ENCODE measurements at places on chromosomes 1 and 21.

DNA sequence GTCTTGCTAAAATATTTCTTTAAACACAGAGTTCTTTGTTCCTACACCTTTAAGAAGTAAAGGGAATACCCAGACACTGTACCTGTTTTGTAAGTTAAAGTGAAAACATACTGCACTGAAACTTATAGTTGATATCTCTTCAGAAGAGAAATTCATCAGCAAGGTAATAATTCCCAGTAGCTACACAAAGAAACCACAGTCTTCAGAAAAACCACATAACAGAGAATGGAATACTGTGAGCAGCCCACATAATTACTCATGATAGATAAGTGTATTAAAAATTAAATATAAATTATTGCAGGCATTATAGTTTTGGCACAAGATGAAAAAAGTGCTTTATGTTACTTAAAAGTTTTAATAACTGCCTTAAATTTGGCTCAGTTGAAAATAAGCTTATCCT lies 276.6 kb downstream of the SETD4 start:
- peak; percentile 60 for DNase-seq

- DNase-seq = no peak
These were observed 192.4 kb downstream of the TGFBR3 start for GRCh38 chr1:91693557-91693956.

DNA sequence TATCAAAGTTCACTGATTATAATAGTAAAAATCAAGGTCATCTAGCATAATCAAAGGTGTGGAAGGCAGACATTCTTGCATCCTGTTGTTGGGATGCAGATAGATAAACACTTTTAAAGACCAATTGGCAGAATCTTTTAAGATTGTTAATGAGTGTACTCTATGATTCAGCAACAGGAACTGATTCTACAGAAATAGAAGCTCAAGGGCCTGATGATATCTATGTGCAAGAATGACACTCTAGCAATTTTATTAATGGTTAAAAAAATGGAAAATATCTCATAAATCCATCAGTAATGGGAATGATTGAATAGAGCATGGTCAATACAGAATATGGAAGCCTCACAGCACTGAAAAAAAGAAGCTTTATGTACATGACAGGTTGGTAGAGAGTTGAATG lies 2.2 kb upstream of the ATP1A4 start:
- no peak for DNase-seq

- peak; percentile 92 for DNase-seq
These were observed 62.1 kb upstream of the S1PR1 start for GRCh38 chr1:101174722-101175121.

- no peak for DNase-seq
These were observed 21.1 kb downstream of the MAP10 start for GRCh38 chr1:232826318-232826717.

DNA sequence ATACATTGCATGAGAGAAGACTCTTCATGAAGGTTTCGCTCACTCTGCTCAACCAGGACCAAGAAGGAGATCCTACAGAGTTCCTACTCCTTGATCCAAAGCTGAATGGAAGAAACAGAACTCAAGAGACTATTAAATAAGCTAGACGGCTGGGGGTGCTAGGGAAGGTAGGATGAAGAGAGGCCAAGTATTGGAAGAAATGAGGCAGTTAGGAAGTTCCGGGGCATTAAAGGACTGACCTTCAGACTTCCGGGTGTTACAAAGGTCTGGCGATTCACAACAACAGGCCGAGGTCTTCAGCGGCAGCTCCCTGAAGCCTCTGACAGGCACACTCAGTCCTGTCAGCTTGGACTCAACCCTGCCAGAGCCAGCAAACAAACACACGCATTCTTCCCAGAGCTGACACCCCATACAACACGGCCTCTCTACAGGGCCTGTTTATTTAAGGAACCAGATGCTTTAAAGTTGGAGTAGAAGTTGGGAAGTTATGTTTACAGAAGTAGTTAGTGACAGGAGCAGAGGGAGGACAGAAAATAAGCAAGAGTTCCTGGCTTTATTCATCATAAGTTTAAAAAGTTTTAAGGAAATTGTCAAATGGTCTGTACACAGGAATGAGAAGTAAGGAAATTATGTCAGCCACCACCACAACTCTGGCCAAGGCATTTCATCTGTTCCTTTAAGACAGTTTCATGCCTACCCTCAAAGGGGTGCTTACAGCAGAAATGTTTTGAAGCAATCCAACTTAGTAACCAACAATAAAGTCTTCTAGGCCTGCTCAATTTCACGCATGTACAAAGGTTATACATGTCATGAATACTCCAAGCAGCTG lies 4.7 kb downstream of the SORT1 start:
- DNase-seq = peak; percentile 77

GRCh38 chr1:36160949-36161485 lies 5.1 kb downstream of the MAP7D1 start:
- peak; percentile 56 for DNase-seq

DNA sequence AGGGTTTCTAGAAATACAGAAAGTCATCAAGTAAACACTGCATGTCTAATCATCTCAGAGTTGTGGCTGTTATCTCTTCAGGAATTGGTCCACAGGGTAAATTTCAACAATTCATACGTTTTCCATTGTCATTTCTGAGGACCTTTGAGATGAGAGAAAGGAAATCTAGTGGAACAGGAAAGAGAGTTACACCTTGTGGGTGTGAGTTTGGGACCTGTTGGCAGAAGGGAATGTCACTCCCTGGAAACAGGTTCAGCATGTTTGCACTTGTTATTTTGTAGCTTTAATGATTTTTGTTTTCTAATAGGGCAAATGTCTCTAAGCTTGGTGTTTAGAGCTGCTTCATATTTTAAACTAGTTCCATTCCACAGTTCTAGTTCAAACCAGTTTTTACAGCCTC lies 5.6 kb downstream of the TMEM167B start:
- DNase-seq = no peak

DNA sequence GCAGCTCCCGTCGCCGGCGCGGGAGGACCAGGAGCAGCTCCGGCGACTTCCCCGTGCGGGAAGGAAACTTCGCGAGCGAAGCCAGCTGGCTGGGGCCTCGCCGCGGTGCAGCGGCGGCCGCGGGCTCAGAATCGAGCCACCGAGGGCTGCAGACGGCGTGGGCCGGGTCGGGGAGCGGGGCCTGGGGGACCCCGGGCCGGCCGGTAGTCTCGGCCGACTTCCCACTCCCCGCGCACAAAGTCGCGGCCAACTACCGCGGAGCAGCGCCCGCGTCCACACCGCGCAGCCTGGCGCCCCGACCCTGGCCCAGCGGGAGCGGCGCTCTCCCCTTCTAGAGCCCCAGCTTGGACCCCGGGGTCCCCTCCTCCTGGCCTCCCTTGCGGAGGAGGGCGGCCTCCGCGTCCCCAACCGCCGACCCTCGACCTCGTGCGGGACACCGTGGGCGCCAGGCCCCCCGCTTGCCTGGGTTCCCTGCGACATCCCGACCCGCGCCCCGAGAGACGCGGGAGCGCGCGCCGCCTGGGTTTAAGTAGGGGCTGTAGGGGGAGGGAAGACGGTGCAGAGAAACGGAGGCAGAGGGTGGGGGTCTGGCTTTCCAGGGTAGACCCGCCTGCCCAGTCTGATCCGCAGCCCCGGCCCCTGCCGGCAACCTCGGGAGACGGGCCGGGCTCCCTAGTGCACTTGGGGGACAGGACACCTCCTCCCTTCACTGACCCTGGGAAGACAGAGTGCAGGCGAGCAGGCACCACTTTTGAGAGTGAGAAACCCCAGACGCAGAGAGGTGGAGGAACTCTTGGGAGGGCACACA lies 4.7 kb downstream of the PRDM16 start:
- DNase-seq = no peak

DNA sequence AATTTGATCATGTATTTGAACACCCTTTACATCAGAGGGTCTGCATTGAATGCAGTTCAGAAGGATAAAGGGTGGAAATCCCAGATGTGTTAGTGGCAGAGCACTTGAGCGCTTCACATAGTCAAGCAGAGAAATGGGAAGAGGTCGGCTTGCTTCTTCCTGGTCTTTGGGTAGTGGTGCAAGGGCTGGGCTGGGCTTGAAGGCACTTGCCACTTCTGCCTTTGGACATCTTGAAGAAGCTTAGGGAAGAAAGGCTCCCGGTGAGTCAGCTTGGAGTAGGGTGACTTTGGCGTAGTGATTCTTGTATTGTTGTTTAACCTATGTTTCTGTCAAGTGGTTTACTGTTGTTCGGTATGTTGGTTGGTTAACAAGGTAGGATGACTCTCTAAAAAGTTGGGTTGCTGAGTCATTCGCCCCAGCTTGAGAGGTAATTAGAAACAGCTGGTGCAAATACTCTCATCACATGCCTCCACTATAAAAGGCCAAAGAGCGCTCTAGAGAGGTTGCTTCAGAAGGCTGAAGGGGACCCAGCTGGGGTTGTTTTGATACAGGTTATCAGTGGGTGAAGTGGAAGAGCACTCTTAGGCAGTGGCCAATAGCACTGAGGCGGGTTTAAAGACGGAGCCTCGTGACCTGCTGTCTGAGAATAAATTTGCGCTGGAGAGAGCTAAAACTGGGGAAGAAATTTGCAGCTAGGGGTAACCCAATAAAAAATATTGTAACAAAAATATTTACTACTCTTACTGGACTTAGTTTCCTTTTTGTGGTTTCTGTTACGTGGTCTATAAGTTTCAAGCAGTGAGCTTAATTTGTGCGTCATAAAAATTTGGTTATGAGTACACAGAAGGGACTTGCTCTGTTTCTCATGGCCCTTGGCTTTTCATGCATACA lies 1.4 kb downstream of the BACH1 start:
- peak; percentile 76 for DNase-seq

DNA sequence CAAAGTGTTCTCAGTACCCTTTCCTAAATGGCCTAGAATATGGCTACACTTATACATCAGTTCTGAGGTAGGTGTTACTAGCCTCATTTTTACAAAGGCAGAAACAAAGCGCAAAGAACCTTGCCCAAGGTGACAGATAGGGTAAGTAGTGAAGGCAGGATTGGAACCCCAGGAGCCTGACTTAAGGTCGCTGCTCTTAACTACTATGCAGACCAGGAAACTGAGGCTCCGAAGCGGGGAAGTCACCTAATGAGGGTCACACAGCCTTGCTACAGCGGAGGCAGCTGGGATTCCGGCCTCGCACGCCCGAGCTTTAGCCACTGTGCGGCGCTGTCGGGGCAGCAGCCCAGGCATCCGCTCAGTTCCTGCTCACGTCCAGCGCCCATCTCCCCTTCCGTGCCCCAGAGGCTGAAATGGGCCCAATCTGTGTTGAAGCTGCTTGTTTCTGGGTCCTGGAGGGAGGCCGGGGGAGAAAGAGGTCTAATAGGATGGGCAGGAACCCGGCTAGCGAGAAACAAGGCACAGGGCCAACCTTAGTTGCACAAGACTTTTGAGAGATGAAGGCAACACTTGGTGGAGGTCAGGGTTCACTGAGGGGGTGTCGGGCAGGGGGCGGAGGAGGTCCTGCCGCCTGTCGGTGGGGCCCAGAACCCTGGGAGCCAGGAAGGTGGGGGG lies 1.4 kb upstream of the FOXD2 start:
- DNase-seq = peak; percentile 24

GRCh38 chr1:11880181-11880575 lies 21.4 kb upstream of the NPPB start:
- DNase-seq = no peak

DNA sequence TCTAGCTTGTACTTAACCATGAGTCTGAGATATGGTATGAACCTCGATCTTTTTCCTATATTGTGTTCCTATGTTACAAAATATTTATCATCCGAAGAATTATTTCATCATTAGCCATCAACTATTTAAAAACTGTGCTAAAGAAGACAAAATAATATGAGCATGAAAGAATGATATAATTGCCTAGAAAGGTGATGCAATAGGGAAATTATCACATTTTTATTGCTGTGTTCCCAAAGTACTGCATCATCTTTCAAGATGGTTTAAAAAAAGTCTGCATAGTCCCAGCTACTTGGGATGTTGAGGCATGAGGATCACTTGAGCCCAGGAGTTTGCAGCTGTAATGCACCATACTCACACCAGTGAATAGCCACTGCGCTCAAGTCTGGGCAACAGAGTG lies 126.7 kb downstream of the APP start:
- peak; percentile 33 for DNase-seq

- peak; percentile 35 for DNase-seq
These were observed 51.9 kb upstream of the SYNC start for GRCh38 chr1:32754317-32755097.

DNA sequence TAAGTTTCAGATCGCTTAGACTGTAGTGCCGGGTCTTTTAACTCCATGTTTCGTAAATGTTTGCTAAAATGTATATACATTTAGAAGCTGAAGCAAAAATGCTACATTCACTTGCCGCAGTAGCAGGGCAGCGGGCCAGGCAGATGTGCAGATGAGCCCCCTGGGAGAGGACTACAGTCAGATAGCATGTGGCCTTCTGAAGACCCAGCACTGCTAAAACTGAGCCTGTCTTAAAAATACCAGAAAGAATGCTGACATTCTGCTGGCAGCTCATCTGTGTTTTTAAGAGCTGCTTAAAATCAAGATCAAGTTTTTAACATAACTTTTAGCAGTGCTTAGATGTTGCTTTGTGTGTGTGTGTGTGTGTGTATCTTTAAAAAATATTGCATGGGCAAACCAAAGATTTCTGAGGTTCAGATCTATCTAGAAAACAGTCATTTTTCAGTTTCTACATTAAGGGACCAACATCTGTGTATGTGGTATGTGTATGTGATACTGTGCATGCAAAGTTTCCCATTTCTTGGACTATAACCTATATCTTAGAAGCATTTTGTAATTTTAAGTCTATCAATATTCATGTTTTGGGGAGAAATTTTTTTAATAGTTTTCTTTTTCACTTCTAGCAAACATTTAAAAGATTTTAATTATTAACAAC lies 31.7 kb downstream of the CHRM3 start:
- no peak for DNase-seq

GRCh38 chr1:229280037-229280828 lies 9.3 kb downstream of the RAB4A start:
- DNase-seq = no peak

- DNase-seq = no peak
These were observed 38.4 kb downstream of the TEX35 start for GRCh38 chr1:178551307-178551706.

- DNase-seq = no peak
These were observed 48.2 kb upstream of the VANGL1 start for GRCh38 chr1:115593365-115594259.

- no peak for DNase-seq
These were observed 9.7 kb downstream of the EIF3I start for GRCh38 chr1:32231843-32232432.

GRCh38 chr1:11730429-11730891 lies 5.5 kb upstream of the AGTRAP start:
- peak; percentile 64 for DNase-seq

DNA sequence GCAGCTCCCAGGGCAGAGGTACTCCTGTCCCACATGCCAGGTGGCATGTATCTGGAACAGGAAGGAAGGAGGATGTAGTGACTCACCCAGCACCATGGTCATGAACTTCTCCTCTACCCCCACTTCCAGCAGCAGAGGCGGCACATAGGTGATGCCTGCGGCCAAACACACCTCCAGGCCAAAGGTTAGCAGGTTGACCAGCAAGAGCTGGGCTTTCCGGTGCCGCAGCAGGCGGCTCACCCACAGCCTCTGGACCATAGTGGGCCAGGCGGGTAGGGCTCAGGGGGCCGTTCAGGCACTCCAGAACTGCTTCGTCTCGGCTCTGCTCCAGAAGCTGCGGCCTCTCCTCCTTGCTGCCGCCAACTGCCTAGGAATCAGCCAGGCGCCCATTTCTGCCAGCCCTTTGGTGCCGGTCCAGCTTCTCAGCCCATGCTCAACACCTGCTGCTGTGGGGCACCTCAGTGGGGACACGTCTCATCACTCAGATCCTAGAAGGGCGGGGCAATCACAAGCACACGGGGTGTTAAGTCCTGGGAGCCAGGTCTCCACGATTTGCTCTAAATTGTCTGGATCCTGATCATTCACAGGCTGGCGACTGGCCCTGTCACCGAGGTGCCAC lies 15.8 kb downstream of the SLC45A3 start:
- DNase-seq = no peak

GRCh38 chr21:41895643-41896493 lies 16.7 kb upstream of the PRDM15 start:
- peak; percentile 53 for DNase-seq

GRCh38 chr1:93437976-93438605 lies 9.8 kb upstream of the FNBP1L start:
- DNase-seq = peak; percentile 57
